ENCODE measurements at places on chromosomes 7 and 10.

GRCh38 chr10:21527598-21528235, 2.2 kb upstream of the SKIDA1 start:
- DNase-seq: no peak

- no peak for DNase-seq
These were observed 223.1 kb downstream of the FGFR2 start for GRCh38 chr10:121375172-121375571.

GRCh38 chr7:74473116-74473515, 19.4 kb downstream of the GTF2IRD1 start:
- no peak for DNase-seq

- no peak for DNase-seq
These were observed 43.7 kb upstream of the FAM180A start for GRCh38 chr7:135792363-135792668.

DNA sequence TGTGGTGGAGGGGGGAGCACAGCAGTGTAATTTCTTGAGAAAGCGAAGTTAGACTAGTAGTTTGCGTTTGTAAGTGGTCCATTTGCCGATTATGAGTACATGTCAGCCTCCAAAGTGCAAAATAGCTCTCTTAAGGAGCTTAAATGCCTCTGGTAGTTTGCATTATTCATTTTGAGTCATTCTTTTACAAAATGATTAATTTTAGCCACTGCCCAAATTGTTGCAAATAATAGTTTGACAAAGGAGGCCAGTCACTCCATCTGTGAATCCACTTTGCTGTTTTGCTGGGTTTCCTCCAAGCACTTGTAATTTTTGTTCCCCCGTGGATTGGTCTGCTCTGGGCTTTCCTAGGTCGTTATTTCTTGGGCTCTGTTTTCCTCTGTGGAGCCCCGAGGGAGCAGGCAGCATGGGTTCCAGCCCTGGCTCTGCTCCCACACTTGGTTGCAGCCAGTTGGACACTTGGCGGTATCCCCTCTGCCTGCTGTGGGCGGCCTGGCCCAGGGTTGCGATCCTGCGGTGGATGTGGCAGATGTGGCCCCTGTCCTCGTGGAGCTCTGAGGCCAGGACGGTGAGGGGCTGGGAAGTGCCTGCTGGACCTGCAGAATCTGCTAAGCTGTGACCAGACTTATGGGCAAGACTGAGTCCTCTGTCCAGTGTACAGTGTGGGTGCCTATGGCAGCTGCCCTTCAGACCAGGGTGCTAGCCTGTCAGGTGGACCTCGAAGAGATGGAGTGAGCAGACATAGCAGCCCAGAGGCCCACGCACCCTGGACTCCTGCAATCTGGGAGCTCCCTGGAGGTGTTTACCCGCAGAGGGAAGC, 129.1 kb upstream of the BTBD16 start:
- DNase-seq: no peak

- no peak for DNase-seq
These were observed 107.7 kb downstream of the PRTFDC1 start for GRCh38 chr10:24844742-24845141.

GRCh38 chr10:17426263-17426750, 28.1 kb downstream of the ST8SIA6 start:
- DNase-seq: no peak

GRCh38 chr7:13628239-13629001, 361.0 kb downstream of the ETV1 start:
- no peak for DNase-seq

- no peak for DNase-seq
These were observed 9.2 kb upstream of the AQP1 start for GRCh38 chr7:30902466-30902865.

DNA sequence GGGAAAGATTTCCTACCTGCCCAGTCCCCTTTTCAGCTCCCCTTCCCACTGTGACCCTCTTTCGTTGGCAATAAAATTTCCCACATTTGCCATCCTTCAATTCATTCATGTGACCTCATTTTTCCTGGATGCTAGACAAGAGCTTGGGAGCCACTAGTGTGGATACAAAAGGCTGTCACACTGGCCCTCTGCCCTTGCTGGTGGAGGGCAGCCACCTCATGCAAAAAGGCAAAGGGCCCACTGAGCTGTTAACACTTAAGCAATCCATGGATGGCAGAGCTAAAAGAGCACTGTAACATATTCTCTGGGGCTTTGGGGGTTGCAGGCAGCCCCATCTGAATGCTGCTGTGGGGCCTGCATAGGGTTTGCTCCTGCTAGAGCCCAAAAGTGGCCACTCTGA, 315.1 kb downstream of the NEBL start:
- DNase-seq: no peak

DNA sequence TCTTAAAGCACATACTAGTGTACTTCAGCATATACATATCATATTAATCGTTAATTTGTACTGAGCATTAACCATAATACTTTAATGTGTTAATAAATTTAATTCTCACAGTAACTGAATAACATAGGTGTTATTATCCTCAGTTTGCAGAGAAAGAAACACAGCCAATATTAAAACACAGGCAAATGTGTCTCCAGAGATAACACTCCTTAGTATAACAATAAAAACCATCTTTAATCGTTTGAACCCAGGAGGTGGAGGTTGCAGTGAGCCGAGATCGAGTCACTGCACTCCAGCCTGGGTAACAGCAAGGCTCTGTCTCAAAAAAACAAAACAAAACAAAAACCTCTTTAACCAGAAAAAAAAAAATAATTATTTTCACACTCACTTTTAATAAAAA, 49.4 kb upstream of the ZNF273 start:
- DNase-seq: no peak

GRCh38 chr10:60266513-60266912, 123.2 kb downstream of the ANK3 start:
- no peak for DNase-seq

DNA sequence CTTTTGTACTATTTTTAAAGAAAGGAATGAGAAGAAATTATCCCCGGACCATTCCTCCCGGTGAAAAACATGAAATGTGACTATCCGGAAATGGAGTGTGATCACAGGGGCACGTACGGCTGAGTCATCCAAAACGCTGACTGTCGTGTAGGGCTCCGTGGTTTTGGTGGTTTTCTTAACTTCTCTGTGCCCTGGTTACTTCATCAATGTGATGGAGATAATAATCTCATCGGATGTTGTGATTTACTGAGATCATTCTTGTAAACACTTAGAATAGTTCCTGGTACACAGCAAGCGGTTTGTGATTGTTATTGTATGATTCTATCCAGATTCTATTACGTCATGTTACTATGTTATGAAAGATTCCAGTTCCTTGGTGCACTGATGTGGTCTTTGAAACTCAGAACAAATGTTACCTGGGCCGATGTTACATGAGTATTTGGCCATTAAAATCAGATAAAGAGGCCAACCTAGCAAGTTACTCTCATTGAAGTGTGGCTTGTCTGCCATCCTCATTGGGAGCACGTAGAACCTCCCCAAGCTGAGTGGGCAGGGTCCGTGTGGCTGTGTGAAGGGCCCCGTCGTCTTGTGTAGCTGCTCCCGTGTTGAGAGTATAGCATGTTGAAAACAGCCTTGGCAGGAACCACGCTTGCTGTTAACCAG, 99.5 kb downstream of the CAMK1D start:
- DNase-seq: peak; percentile 8

DNA sequence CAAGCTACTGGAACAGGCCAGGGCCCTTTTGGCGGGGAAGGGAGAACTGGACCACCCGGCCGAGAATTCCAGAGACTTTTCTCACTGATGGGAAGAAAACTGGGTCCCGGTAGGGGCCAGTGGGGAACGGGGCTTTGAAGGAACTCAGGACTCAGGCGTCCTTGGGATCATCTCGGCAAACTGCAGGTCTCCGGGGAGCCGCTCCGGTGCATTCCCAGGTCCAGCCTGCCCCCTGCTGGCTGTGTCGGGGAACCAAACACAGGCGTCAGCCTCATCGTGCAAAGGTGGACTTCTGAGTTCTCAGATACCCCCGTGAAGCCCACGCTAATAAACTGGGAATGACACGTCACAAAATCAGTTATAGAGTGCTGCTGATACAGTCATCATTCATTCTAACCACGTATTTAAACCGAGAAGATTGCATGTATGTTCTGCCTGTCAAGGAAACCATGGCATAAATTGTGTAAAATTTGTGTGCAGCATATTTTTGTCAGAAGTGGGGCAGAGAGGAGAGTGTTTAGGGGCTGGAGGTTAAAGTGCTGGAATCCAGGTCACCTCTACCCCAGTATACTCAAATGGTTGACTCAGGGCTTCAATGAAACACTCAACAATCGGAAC, 76.1 kb upstream of the CPXM2 start:
- no peak for DNase-seq

DNA sequence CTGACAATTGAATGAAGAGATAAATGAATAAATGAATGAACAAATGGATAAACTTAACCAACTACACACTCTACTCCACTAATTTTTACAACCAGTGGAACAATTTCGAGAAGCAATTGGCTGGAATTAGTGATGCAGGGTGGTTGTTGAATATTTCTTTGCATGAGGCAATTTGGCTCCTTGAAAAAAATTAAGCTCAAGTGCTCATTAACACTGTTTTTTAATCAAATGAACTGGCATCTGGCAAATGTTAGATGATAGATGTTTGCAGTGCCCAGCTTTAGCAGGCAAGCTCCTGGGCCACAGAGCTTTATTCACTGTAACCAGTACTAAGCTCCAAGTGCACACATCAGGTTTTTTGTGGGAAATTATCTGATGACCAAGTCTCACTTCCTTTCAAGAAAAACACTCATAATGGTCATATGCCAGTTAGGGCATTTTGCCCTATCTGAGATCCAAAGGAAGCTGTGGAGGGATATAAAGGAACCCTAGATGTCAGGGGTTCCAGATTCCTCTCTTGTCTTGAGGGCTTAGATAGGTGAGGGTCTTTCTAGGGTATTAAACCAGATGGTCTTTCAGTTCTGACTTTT, 16.4 kb upstream of the ADD3 start:
- no peak for DNase-seq

- no peak for DNase-seq
These were observed 253.2 kb downstream of the BMPER start for GRCh38 chr7:34158368-34159153.

- DNase-seq: no peak
These were observed 46.1 kb downstream of the PAX2 start for GRCh38 chr10:100791369-100792058.

DNA sequence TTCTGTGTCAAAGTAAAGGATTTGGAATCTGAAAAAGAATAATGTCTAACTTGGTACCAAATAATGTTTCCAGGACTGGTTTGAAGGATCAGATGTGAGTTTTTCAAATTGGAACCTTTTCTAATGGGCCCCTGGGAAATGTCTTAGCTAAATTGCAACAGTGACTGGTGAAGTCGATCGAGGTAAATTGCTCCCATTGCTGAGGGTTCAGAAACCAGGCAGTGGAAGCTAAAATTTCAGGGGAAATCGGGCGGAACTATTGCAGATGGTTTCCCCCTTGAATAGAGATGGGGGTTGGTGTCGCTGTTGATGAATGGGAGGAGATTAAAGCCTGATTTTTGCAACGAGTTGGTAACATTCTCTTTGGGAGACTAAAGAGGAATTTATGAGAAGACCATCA, 112.7 kb downstream of the SND1 start:
- no peak for DNase-seq

- no peak for DNase-seq
These were observed 54.1 kb downstream of the BBS9 start for GRCh38 chr7:33183504-33183903.

- no peak for DNase-seq
These were observed 341.3 kb upstream of the SHH start for GRCh38 chr7:156153590-156153989.

- DNase-seq: no peak
These were observed 6.2 kb downstream of the NRP1 start for GRCh38 chr10:33328253-33328652.

GRCh38 chr7:137395420-137395819, 51.9 kb upstream of the PTN start:
- no peak for DNase-seq

GRCh38 chr7:99766484-99767099, 17.4 kb downstream of the CYP3A4 start:
- DNase-seq: no peak

DNA sequence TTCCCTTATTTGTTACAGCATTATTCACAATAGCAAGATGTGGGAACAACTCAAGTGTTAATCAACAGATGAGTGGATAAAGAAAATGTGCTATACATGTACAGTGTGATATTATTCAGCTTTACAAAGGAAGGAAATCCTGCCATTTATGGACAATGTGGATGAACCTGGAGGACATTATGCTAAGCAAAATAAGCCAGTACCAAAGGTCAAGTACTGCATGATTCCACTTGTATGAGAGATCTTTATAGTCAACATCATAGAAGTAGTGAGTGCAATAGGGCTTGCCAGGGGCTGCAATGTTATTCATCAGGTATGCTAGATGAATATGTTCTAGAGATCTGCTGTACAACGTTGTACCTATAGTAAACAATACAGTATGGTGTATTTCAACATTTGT, 138.5 kb upstream of the AGR3 start:
- DNase-seq: no peak

GRCh38 chr7:45211066-45211465, 53.5 kb downstream of the RAMP3 start:
- no peak for DNase-seq

- DNase-seq: no peak
These were observed at the start of gene KCNMA1 for GRCh38 chr10:77637532-77638320. Gene KCNMA1 (minus strand): TSS chr10:77637808.

- DNase-seq: no peak
These were observed 106.4 kb upstream of the CDCA7L start for GRCh38 chr7:22051886-22052673.

DNA sequence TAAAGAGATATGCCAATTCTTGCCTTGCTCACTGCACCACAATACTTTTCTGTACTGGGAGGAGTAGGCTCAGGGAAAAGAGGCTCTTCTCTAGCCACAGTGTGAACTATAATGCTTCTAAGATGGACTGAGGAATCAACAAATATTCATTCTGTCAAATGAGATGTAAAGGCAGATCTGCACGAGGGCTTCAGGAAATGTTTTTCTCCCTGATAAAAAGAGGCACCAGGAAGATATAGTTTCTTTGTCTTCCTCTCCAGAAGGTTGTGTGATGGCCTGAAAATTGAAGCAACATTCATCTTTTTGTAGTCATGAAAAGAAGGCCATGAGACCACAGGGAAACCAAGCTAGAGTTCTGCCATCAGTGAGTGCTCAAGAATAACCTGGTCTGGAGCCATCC, 79.1 kb upstream of the NME8 start:
- DNase-seq: no peak

DNA sequence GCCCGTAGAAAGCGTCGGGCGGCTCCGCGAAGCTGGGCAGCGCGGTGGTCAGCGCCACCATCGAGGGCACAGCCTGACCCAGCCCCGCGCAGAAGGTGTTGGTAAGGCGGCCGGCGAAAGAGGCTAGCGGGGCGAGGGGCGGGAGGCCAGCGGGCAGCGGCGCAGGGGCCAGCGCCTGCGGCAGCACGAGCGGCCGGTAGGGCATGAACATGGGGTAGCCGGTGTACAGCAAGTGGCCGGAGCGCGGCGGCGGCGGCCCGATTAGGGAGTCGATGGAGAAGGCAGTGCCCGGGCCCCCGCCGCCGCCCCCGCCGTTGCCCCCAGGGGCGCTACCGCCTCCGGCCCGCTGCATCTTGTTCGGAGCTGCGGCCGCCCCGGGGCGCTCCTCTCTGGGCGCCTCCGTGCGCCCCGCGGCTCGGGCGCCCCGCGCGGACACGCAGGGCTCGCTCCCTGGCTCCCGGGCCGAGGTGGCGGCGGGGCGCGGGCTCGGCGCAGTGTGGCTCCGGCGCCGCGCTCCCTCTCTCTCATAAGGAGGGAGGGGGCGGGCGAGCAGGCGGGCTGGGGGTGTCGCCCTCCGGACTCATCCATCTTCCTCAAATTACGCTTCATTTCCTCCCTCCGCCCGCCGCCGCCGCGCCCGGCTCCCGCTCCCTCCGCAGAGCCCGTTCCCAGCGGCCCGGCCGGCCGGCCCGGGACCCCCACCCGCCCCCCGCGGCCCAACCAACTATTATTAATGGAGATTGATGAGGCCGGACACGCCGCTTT, at the start of gene GBX1:
Gene GBX1, minus strand, starts transcription at position 498 of the 765 bp plus-strand sequence. Its CDS starts 146 bp downstream, at position 352.
- no peak for DNase-seq
